ENCODE measurements at places on chromosomes 6 and 20.

- DNase-seq = no peak
Measured at GRCh38 chr6:17318435-17319165, 37.4 kb downstream of the RBM24 start.

- no peak for DNase-seq
Measured at GRCh38 chr6:90574610-90575009, 12.3 kb downstream of the MAP3K7 start.

DNA sequence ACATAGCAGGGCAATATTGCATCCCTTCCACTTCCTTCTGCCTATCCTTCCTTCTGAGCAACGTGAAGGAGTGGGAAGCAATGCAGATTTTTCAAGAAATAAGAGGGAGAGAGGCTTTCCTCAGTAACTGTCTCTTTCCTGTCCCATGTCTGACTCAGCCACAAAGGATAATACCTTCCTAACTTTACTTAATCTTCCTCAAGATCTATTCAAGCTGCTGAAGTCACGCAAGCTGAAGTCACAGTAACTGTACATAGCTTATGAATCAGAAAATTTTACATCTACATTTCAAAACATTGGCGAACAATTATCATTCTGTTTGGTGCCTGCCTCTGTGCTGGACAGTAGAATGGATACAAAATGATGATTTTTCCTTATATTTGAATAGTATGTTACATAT is 86.4 kb upstream of the POU3F2 start:
- no peak for DNase-seq

- DNase-seq = no peak
Measured at GRCh38 chr20:49400904-49401303, 81.6 kb downstream of the KCNB1 start.

GRCh38 chr6:72579865-72580264 is 42.0 kb upstream of the KCNQ5 start:
- DNase-seq = no peak

- DNase-seq = no peak
Measured at GRCh38 chr6:128327890-128328289, 192.5 kb downstream of the PTPRK start.

DNA sequence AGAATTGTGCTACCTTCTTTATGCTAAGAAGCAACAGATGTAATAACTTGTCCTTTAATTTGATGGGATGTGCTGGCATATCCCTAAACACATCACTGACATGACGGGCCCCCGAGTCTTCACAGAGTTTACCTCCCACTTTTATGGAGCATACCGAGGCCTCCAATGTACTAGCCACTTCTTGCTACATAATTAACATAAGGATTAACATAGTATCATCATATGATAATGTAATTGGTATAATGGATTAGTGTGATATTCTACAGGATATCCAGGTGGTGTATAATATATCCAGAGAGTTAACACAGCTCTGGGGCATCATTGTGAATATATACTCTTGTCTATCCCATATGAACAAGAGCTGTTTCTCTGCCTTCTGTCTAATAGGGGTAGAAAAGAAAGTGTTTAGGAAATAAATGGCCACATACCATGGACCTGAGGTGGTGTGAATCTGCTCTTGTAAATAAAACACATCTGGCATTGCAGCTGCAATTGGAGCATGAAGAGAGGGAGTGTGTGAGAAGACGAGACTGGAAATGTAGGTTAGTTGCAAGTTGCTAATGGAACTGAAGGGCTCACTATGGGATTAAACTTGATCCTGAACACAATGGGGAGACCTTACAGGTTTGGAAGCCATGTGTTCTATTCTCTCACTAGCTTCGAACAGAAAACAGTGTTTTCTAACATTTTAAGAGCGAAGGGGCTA is 102.3 kb downstream of the IYD start:
- DNase-seq = no peak

GRCh38 chr6:135985471-135985870 is 134.0 kb downstream of the PDE7B start:
- no peak for DNase-seq
